ENCODE measurements at places on chromosomes 4 and X. TPM values are rescaled to one million over a fixed set of nuclear protein-coding genes. Genes with fewer than 3 reads are reported as not detected.
A peak's percentile ranks its signal among the peaks of the same experiment; 100 is the strongest.

DNA sequence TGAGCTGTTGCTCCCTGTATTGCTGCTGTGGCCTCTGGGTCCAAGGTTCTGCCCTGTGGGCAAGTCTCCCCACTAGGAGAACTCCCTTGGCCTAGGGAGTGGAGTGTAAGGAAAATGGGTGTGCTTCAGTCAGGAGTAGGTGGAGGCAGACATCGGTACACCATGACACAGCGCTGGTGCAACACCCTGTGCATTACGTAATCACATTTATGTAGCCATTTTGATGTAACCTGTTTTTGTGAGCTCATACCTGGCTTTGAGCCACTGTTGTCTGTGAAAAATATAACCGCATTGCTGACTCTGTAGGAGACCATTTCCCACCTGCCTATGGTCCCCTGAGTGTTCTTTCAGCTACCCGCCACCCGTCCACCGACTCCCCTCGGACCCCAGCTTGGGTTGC is 700.5 kb upstream of the AGA start:
- H3K27me3 ChIP-seq: no peaks in the 10 kb centered on the region
- H3K4me3 ChIP-seq: no peak overlapping the region
- H3K36me3 ChIP-seq: no peaks in the 10 kb centered on the region

GRCh38 chr4:143626134-143626911 is 74.2 kb downstream of the FREM3 start:
- H3K4me3 ChIP-seq: no peak overlapping the region
- no peaks in the 10 kb centered on the region for H3K36me3 ChIP-seq
- H3K4me1 ChIP-seq: no peaks in the 10 kb centered on the region
- H3K27ac ChIP-seq: no peak overlapping the region
- peak; percentile 65 for DNase-seq

- H3K27ac ChIP-seq: no peak overlapping the region
- H3K27me3 ChIP-seq: no peaks in the 10 kb centered on the region
- H3K4me3 ChIP-seq: no peak overlapping the region
- no peaks in the 10 kb centered on the region for H3K36me3 ChIP-seq
These were observed 24.0 kb downstream of the BTC start for GRCh38 chr4:74770226-74770910.

- no peaks in the 10 kb centered on the region for H3K36me3 ChIP-seq
- H3K4me3 ChIP-seq: no peak overlapping the region
- H3K27me3 ChIP-seq: no peaks in the 10 kb centered on the region
- no peak overlapping the region for H3K27ac ChIP-seq
These were observed 259.3 kb upstream of the MAGEB18 start for GRCh38 chrX:25878806-25879205.

DNA sequence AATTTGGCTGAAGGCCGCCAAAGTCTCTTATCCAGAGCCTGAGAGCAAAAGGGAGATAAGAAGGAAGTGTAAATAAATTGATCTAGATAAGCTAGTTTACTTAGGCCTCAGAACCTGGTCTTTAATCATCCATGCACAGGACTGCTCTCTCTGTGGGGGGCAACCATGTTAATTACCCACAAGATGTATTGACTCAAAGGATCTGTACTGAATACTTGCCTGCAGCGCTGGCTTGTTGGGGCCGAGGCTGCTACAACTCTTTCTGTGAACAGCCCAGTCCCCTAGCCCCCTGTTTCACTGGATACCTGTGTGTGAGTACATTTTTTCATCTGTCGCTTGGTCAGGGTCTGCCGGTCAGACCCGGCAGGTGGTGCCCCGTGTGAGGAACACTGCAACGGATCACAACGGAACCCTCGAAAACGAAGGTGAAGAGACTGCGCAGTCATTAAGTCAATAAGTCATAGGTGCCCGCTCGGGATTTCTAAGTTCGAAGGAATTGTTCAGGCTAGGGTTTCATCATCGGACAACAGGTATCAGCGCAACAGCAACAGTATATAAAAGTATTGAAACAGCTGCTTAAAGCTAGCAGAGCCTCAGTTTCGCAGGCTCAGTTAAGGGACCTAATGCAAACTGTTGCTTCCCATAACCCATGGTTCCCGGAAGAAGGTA is 8.3 kb downstream of the MAGEA11 start:
- no peak for DNase-seq
- no peaks in the 10 kb centered on the region for H3K27me3 ChIP-seq
- H3K4me1 ChIP-seq: no peaks in the 10 kb centered on the region
- H3K36me3 ChIP-seq: no peaks in the 10 kb centered on the region

- no peak overlapping the region for H3K27ac ChIP-seq
- no peak for DNase-seq
- H3K36me3 ChIP-seq: no peaks in the 10 kb centered on the region
- H3K27me3 ChIP-seq: no peaks in the 10 kb centered on the region
- H3K4me1 ChIP-seq: no peaks in the 10 kb centered on the region
These were observed 294.7 kb downstream of the NAF1 start for GRCh38 chr4:162871990-162872389.

DNA sequence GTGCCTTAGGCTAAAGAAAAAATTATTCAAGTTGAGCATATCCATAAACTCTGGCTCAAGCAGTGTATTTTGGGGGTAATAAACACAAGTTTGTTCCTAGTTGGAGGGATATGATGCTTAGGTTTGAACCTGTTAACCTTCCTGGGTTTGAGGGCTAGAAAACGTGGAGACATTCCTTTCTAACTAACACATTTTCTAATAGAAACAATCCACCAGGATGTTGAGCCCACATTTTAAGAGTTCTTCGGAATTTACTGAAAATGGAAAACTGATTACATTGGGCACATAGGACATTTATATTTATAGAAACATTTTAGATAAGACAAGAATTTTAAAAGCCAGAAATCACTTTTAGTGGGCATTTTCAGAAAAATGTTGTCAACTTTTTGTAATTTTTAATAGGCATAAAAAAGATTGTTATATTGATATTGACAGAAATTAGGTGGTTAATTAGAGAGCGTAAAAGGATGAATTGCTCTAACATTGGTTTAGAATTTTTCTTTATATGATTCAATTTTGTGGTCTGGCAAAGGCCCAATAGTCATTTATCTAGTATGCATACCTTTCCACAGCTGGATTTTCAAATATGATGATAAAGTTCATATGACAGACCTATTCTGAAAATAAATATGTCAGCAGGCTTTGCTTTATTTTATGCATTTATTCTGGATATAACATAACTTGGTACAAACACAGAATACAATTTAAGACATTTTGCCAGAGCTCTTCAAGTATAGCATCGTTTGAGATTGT is 49.2 kb downstream of the CEP44 start:
- no peak overlapping the region for H3K4me3 ChIP-seq
- H3K27me3 ChIP-seq: no peaks in the 10 kb centered on the region
- no peak for DNase-seq
- no peaks in the 10 kb centered on the region for H3K36me3 ChIP-seq
- no peaks in the 10 kb centered on the region for H3K4me1 ChIP-seq

DNA sequence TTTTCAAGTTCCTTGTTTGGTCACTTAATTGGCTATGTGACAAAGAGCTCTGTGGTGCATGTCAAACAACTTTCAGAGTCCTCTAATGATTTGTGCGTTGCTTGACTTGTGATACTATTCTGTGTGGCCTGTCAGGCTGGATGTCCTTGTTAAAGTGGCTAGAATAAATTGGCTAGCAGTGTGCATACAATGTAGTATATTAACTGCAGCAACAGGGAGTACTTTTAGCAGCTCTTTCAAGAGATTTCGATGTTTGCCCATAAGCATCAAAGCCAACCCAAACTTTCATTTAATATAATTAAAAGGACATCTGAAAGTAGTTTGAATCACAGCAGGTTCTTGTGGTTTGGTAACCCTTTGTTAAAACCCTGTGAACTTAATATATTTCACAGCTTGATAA is 718.9 kb downstream of the ADGRL3 start:
- DNase-seq: no peak
- no peak overlapping the region for H3K4me3 ChIP-seq
- no peaks in the 10 kb centered on the region for H3K36me3 ChIP-seq
- H3K27me3 ChIP-seq: no peaks in the 10 kb centered on the region
- no peaks in the 10 kb centered on the region for H3K4me1 ChIP-seq

DNA sequence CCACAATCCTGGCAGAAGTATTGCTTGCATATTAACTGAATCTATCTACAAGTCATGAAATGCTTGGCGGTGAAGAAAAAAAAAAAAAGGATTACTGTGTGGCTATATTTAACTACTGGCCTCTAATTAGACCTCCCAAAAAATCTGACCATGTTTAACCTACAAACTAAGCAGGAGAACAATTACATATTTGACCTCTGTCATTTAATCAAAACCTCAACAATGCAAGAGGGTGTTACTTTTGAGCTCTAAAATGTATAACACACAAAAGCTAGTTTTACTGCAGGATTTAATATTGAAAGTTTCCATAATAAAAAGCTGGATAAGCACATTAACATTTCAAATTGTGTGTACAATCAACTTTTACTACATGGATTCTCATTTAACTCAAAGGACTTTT is 1.5 kb downstream of the ITM2A start:
- H3K27me3 ChIP-seq: no peaks in the 10 kb centered on the region
- no peak for DNase-seq
- H3K4me1 ChIP-seq: no peaks in the 10 kb centered on the region
- H3K4me3 ChIP-seq: no peak overlapping the region
- no peak overlapping the region for H3K27ac ChIP-seq
- H3K36me3 ChIP-seq: no peaks in the 10 kb centered on the region

DNA sequence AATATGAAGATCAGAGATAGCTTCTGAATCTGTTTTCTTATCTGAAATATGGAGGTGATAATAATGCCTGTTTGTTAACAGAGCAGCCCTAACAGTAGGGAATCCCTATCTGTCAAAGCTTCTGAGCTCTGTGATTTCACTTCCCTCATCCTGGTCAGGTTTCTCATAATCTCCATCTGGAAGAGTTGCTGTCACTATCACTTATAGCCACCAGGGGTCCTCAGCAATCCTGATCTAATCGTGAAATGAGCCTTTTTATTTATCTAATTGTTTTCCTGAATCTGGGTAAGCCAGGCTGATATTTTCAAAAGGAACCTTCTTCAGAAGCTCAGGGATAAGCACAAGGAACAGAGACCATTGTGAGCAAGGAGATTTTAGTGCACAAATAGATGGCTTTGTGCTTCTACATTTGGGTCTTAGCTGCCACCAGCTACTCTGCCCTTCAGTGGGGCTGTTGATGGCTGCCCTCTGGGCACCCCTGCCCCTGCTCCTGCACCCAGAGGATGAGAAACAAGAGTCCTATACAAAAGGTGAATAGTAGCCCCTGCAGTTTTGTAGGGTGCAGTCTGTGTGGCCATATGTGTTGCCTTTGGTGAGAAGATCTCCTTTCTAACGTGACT is 196.4 kb upstream of the RADX start:
- no peaks in the 10 kb centered on the region for H3K4me1 ChIP-seq
- no peak overlapping the region for H3K27ac ChIP-seq
- no peaks in the 10 kb centered on the region for H3K36me3 ChIP-seq
- H3K27me3 ChIP-seq: no peaks in the 10 kb centered on the region
- H3K4me3 ChIP-seq: no peak overlapping the region

GRCh38 chr4:184196730-184197385 is 20.8 kb downstream of the ENPP6 start:
- no peaks in the 10 kb centered on the region for H3K4me1 ChIP-seq
- no peak overlapping the region for H3K4me3 ChIP-seq
- no peaks in the 10 kb centered on the region for H3K27me3 ChIP-seq
- no peaks in the 10 kb centered on the region for H3K36me3 ChIP-seq
- DNase-seq: no peak
- H3K27ac ChIP-seq: no peak overlapping the region

DNA sequence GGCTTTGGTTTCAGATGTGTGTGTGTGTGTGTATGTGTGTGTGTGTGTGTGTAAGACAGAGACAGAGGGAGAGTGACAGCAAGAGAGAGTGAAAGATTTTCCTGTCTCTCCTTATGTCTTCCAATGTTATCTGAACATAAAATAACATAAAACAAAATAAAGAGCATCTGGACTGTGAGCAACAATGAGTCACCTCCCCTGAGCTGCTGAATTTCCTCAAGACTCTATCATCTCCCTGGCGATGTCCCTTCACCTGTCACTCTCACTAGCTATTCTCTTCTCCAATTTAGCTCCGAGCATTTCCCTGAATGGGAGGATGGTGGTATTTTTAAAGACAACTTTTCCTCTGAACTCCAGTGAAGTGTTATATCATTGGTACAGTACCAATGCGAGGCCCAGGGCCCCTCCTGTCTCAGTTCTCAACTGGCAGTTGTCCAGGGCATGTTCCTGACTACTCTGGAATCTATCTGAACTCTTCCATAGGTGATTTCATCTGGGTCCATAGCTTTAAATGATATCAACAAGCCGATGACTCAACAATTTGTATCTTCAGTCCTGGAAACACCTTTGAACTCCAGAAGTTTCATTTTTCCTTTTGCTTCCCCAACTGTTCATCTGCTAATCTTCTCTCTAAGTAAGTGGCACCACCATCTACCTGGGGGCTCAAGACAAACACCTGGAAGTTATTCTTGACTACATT is 195.0 kb upstream of the CLNK start:
- H3K4me3 ChIP-seq: no peak overlapping the region
- no peaks in the 10 kb centered on the region for H3K36me3 ChIP-seq
- no peaks in the 10 kb centered on the region for H3K4me1 ChIP-seq
- no peaks in the 10 kb centered on the region for H3K27me3 ChIP-seq

GRCh38 chr4:113823291-113823659 is 61.7 kb upstream of the CAMK2D start:
- H3K27me3 ChIP-seq: no peaks in the 10 kb centered on the region
- no peaks in the 10 kb centered on the region for H3K4me1 ChIP-seq
- no peak overlapping the region for H3K4me3 ChIP-seq

DNA sequence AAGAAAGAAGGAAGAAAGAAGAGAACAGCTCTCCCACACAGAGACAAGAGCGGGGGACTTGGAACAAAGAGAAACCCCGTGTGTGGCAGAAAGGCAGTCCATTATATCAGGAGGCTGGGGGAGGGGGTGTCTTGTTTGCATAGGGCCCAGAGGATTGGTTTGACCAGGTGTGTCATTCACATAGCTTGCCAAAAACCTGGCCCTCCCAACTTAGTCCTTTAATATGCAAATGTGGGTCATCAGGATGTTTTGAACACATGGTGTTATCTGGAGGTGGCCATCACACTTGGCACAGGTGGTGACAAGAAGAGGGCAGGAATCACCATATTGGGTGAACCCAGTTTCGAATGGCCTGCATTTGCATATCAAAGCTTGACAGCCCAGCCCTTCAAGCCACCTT is 111.7 kb downstream of the LINC00632 start:
- no peaks in the 10 kb centered on the region for H3K36me3 ChIP-seq
- H3K27me3 ChIP-seq: no peaks in the 10 kb centered on the region
- H3K4me1 ChIP-seq: no peaks in the 10 kb centered on the region

GRCh38 chr4:145279122-145279960 is 99.0 kb upstream of the OTUD4 start:
- H3K27ac ChIP-seq: no peak overlapping the region
- no peaks in the 10 kb centered on the region for H3K36me3 ChIP-seq
- H3K4me1 ChIP-seq: peaks cover 4% of the 10 kb centered on the region
- no peak for DNase-seq

GRCh38 chrX:7127056-7127455 is 20.5 kb upstream of the STS start:
- no peaks in the 10 kb centered on the region for H3K27me3 ChIP-seq
- H3K27ac ChIP-seq: no peak overlapping the region
- H3K36me3 ChIP-seq: no peaks in the 10 kb centered on the region
- H3K4me3 ChIP-seq: no peak overlapping the region
- no peak for DNase-seq

- DNase-seq: no peak
- no peaks in the 10 kb centered on the region for H3K36me3 ChIP-seq
- H3K4me3 ChIP-seq: no peak overlapping the region
These were observed 186.4 kb upstream of the NDST3 start for GRCh38 chr4:117847849-117848248.

GLRA2 gene
- not detected for total RNA-seq

CENPI gene
- total RNA-seq: 2.5 TPM

CT45A1 gene
- not detected for total RNA-seq

HDAC8 gene
- total RNA-seq: 24.2 TPM

C4orf51 gene
- total RNA-seq: not detected

EPHA5 gene
- 0.09 TPM for total RNA-seq

Measured in Peyer's patch (tissue), 4 donors.